ENCODE measurements at places on chromosomes 2 and 18. TPM values are rescaled to one million over a fixed set of nuclear protein-coding genes. Genes with fewer than 3 reads are reported as not detected.

The ADD2 gene
- 0.06 TPM for total RNA-seq

The NEURL3 gene
- not detected for total RNA-seq

The KIF1A gene
- total RNA-seq: not detected

The EMX1 gene
- not detected for total RNA-seq

The SP100 gene
- 155 TPM for total RNA-seq

The MGAT4A gene
- total RNA-seq: 1.6 TPM

The MC2R gene
- total RNA-seq: not detected

The SEMA4F gene
- total RNA-seq: 7.5 TPM

The RPRM gene
- total RNA-seq: not detected

The MRPS5 gene
- 39.3 TPM for total RNA-seq

The GPBAR1 gene
- total RNA-seq: not detected

The SKOR2 gene
- not detected for total RNA-seq

The CYRIA gene
- 1.5 TPM for total RNA-seq

The PJVK gene
- 1.5 TPM for total RNA-seq

The TPO gene
- total RNA-seq: not detected

The CYS1 gene
- 2.0 TPM for total RNA-seq

The ZNF513 gene
- 7.5 TPM for total RNA-seq

The STPG4 gene
- 0.53 TPM for total RNA-seq

The CHN1 gene
- 4.4 TPM for total RNA-seq

The SMYD1 gene
- total RNA-seq: not detected

The HNMT gene
- total RNA-seq: 90.6 TPM

The TEX51 gene
- not detected for total RNA-seq

The RNF144A gene
- 1.5 TPM for total RNA-seq

The UNC80 gene
- total RNA-seq: 0.19 TPM

The IFIH1 gene
- 5.5 TPM for total RNA-seq

The SLC5A7 gene
- not detected for total RNA-seq

The CHRND gene
- not detected for total RNA-seq

The NCKAP1 gene
- 131 TPM for total RNA-seq

The EVX2 gene
- total RNA-seq: not detected

The NXPH2 gene
- total RNA-seq: not detected
